ENCODE measurements at places on chromosomes 1 and 21.

GRCh38 chr1:215113776-215114153, 31.2 kb downstream of the KCNK2 start:
- no peak for DNase-seq

DNA sequence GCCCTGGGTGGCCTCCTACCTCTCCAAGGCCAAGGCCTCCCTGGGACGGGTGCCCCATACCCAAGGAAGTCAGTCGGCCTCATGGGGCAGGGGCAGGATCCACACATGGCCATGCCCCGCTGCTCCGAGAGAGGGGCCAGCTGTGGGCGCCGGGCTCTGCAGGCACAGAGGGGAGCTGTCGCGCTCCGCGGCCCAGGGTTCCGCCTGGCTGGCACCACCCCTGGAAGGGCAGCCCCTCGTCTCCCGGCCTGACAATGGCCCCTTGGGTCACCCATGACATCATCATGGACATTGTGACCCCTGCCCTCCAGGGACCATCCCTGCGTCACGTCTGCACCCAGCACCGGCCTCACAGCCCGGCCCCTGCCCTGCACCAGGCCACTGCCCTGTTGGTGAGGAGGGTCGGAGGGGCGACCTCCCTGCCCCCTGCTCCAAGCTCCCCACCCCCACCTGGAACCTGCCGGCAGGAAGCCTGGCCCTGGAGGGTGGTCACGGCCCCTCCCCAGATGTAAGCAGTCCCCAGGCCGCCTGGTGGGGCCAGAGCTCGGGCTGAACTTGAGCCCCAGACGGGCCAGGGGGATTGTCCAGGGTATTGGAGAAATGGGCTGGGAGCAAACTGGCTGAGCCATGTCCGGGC, 5.8 kb downstream of the TTLL10 start:
- no peak for DNase-seq

GRCh38 chr1:8816831-8817411, 519 bp downstream of the RERE start:
- DNase-seq: no peak

DNA sequence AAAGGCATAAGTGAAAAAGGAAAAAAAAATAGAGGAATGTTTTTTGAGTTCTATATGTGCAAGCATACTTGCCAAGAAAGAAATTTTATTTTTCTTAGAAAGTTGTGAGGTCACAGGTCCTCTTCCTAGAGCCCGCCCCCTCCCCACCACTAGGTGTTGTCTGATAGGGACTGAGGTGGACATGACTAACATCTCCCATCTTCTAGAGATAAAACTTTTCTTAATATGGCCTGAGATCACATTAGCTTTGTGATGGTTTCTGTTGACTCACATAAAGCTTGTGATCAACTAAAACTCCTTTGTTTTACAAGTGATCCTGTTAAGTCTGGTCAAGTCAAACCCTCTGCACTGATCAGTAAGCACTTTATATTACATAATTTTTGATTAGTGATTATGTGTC, 33.4 kb upstream of the CITED4 start:
- DNase-seq: no peak

GRCh38 chr1:237736372-237737029, 154.2 kb downstream of the ZP4 start:
- no peak for DNase-seq

DNA sequence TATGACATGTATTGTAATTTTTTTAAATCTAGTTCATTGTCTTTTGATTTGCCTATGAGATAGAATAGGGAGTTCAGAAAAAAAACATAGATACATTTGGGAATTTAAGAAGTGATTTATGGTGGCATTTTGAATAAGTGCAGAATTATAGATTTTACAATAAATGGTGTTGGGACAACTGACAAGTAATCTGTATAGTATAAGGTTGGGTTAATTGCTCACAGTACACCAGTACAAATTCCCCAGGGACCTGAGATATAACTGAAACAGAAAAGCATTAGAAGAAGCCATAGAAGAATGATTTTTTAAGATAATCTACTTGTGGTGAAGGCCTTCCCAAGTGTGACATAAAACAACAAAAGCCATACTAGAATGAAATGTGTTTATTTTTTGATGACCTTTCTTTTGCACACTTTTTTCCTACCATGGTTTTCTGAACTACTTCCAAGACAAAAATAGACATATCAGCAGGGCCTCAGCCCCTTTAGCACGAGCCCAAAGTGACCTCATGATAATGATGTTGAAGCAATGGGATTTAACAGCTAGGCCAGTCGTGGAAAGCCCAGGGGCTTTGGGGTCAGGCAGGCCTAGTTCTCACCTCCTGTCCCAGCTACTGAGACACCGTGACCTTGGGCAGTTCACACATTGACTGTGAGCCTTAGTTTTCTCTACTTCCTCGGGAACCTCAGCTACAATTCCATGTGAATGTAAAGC, 87.4 kb downstream of the GREM2 start:
- DNase-seq: no peak
